ENCODE measurements at places on chromosomes 2 and 18.

- DNase-seq: no peak
Observed at GRCh38 chr2:57434972-57435371, 611.6 kb upstream of the VRK2 start.

GRCh38 chr2:112153179-112153490 is 14.9 kb downstream of the FBLN7 start:
- DNase-seq: no peak

DNA sequence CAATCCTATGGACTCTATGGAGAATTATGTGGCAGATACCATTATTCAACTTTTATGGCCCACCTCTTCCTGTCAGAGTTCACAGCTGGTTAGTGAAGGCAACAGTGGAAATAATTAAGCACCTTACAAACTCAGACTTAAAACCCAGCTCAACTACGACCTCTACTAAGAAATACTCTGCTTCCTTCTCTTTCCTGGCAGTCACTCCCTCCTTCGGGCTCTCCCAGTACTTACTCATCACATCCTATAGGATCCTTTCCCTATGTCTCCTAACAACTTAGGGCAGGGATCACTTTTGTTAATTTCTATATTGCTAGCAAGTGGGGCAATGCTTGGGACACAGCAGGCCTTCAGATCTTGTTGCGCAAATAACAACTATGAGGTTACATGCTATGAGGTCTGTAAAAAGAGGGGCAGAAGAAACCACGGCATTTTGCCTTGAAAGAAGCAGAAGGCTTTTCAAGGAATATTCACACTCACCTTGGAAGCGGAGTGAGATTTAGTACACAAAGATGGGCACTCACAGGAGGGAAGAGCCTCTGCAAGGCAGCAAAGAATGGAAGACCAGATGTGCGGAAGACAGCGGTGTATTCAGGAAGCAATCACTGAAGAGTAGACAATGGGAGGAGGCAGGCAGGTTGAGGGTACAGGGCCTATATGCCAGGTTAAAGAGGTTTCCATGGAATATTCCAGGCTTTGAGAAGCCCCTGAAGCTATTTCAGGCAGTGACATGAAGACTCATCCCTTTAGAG is 2.1 kb downstream of the STK39 start:
- DNase-seq: no peak

DNA sequence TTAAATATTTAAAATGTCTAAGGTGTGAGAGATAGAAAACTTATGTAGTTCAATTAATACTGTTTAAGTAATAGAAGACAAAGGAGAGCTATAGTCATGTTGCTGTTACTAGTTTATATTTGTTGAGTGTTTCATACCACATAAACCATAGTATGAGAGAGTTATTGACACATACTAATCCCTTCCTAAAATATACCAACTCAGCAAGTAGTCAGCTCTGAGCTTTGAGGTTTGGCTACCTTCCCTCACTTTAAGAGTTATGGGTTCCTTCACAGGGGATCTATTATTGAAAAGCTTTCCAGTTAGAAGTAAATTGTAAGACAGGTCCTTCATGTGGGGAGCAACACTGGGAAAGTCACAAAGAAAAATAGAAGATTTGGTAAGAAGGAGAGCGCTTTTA is 701.6 kb upstream of the ZEB2 start:
- no peak for DNase-seq

DNA sequence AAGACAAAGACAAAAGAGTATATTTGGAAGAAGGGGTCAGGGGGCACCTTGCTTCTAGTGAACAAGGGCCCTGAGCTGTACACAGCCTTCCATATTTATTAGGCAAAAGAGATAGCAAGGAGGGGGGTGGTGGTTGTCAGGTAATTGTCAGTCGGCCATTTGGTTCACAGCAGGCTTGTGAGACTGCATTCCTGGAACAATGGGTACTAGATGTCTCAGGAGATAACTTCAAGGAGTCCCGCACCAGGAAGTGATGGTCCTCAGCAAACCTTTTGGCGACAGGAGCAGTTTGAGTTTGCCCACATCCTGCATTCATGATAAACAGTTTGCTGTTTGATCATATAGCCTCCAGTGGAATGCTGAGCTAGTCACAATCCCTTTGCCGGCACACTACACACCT is 376.4 kb upstream of the RAB12 start:
- no peak for DNase-seq

- no peak for DNase-seq
Observed at GRCh38 chr2:241811952-241812729, 3.1 kb downstream of the NEU4 start.

DNA sequence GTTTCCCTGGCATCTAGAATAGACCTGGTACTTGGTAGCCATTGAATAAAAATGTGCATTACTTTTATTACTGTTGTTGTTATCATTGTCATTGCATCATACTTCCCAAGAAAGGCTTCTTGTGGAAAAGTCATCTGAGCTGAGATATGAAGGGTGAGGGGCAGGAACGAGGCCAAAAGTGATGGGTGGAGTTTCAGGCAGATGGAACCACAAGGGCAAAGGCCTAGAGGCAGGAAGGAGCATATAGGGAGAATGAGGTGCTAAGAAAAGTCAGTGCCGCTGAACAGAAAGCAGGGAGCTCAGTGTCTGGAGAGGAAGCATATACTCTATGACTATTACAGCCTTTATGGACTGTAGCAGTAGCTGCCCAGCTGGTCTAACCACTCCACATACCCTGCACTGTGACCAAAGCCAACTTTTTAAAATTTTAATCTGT is 219.3 kb downstream of the SPP2 start:
- DNase-seq: no peak

DNA sequence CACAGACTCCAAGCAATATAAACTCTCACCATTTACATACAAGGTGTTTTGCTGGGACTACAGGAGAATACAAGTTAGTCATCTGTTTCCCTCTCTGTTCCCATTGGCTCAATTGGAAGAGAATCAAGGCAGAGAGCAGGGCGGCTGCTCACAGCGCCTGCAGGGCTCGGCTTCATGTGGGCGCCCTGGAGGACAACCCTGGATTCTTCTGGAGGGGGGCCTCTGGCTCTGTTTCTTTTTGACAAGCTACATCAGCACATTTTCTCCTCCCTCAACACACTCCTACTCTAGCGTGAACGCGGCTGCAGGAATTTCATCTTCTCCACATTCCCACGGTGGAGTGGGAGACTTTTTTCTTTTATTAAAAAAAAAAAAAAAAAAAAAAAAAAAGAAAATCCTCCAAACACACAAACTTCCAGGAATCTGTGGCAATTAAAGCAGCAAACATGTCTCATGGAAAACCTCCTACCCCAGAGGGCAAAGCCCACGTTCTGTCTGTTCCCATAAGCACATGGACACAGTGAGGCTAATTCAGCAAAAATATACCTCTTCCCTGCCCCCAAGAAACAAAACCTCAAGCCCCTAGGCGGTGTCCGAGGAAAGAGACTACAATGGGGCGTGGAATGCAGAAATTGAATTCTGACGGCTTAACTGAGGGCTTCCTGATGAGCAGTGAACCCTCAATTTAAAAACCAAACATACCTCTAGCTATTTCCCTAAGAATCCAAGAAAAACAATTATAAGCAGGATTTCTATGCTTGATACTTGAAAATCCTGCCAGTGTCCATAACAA is 50.6 kb downstream of the PARD6G start:
- no peak for DNase-seq

DNA sequence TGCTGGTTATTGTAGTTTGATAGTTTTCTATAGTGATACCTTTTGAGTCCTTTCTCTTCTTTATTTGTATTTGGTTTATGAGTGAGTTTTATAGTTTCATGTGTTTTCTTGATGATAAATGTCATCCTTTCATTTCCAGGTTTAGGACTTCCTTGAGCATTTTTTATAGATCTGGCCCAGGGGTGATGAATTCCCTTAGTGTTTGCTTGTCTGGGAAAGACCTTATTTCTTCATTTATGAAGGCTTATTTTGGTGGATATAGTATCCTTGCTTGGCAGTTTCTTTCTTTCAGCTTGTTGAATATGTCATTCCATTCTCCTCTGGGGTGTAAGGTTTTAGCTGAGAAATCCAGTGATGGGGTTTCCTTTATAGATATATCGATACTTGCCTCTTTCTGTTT is 53.9 kb downstream of the OTX1 start:
- no peak for DNase-seq

DNA sequence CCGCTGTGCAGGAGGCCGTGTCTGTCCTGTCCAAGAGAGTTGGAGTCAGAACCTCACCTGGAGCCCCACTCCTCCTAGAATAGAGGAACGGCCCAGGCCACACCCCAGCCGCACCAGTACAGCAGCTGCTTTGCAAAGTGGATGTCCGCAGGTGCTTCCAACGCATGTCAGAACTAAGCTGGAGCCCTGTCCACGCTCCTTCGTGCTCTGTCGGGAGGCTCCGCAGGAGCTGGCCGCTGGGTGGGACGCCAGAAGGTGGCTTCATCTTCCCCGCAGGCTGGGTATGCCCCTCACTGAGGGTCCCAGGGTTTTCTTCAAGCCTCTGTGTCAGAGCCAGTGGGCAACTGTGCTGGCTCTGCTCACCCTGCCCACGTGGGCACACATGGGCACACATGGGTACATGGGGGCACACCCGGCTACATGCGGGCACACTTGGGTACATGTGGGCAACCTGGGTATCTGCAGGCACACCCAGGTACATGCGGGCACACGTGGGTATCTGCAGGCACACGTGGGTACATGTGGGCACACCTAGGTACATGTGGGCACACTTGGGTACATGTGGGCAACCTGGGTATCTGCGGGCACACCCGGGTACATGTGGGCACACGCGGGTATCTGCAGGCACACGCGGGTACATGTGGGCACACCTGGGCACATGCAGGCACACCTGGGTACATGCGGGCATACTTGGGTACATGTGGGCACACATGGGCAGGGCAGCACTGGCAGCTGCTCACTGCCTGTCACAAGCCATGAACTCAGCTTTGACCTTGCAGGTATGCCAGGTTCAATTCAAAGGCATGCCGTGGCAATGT is 67.1 kb upstream of the CTDP1 start:
- no peak for DNase-seq

DNA sequence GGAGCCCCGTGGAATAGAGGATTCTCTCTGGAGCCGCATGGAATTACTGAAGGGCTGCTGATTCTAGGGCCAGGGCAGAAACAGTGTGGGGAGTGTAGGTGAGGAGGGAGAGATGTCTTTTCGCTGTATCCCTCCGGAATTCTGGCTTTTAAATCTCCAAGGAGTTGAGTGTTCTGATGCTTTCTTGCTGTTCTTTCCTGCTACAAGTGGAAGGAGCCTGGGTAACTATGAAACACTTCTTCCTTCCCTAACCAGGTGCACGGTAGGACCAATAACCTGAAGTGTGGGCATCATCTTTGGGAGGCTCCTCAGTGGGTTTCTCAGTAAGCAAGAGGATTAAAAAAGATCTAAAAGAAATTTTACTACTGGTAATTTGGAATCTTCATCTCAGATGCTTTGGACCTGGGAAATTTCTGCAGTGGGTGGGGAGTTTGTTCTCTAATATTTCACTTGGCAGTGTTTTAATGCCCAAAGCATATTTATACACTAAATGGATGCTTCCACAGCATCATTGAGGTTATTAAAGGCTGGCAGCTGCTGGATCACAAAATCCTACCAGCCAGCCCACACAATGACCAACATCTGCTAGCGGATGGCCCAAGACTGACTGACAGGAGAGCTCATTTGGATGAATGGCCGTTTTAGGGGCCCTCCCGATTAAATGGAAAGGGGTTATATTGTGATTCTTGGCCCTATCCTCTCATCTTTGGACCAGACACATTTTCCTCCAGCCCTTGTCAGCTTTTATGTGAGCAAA is 2.1 kb downstream of the EML6 start:
- DNase-seq: no peak

DNA sequence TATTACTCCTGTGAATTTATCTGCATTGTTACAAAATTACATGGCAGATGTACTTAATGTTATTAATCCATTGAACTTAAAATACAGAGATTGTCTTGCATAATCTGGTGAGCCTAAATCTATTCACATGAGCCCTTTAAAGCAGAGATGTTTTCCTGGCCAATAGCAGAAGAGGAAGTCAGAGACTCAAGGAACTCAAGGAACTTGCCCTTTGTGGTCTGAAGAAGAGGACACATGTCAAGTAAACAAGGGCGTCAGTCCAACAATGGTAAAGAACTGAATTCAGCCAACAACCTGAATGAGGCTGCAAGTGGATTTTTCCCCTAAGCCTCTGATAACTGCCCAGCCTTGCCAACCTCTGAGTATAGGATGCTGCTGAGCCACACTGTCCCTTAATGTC is 356.3 kb upstream of the PKDCC start:
- DNase-seq: no peak

Data from cortex of kidney (tissue), 1 donor.